Placental epithelial cell (primary cell): ENCODE measurements at places on chromosomes 3 and 15. TPM values are rescaled to one million over a fixed set of nuclear protein-coding genes. Genes with fewer than 3 reads are reported as not detected.

Gene GOLGA6L26
- not detected in 2 replicates for total RNA-seq

Gene TEX9
- 2.6 and 7.5 TPM in 2 replicates for total RNA-seq

Gene FAM43A
- 0.22 and 0.39 TPM in 2 replicates for total RNA-seq

Gene POTEB2
- total RNA-seq: not detected in 2 replicates

Gene MNS1
- under 0.01 TPM in 1 of 2 replicates, not detected in the other for total RNA-seq

Gene THSD4
- total RNA-seq: 44.8 and 67.5 TPM in 2 replicates

Gene GP5
- not detected in 2 replicates for total RNA-seq

Gene LRRC34
- total RNA-seq: 2.4 and 3.1 TPM in 2 replicates
